Adipocyte (in vitro differentiated cells): ENCODE measurements at places on chromosomes 2 and 18.
A peak's percentile ranks its signal among the peaks of the same experiment; 100 is the strongest.

DNA sequence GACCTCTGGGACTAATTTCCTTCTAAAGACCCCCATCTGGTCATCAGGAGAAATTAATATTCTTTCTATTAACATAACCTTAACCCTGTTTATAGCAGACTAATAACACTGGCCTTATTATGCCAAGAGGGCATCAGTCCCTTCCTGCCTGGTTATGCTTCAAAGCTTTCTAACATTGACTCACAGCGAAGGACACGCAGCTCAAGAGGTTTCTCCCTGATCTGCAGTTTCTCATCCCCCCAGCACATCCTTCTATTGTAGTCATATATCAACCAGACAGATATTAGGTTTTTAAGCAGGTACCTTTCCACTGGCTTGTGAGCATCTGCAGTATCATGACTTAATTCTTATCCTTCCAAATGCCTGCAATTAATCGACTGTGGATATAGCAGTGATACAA is 100.0 kb upstream of the CXCR4 start:
- no peak for DNase-seq

DNA sequence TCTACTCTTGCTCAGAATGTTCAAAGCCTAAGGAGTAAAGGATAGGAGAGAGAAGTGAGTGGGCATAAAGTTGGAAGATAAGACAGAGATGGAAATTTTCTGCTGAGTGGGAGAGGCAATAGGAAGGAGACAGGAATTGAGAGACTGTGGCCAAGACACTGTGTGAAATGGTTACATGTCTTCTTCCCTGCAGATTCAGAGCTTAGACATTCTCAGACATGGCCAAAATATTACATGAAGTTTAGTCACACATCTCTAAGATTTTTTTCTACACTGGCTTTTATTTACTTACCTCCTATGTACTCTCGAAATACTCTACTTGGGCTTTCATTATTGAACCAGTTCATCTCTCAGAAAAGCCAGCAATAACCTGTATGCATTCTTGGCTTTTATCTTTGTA is 363.0 kb upstream of the FANCL start:
- DNase-seq, result no peak

GRCh38 chr2:26980971-26981370 is 10.5 kb downstream of the MAPRE3 start:
- DNase-seq, result no peak

DNA sequence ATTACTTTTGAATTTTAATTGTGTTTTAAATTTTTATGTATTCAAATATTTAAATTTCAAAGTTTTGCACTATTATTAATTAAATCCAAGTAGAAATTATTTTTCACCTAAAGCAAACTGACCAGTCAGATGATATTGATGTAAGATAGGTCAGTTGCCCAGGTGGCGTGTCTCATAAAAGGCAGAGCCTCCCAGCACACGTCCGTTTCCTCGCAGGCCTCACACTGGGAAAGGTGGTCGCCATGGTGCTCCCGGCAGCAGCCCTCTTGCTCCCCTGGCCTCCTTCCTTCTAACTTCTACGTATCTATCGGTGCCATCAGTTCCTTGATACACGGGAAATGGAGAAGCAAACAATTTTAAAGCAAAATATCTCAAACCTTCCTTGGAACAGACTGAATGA is 516.8 kb downstream of the GALR1 start:
- DNase-seq, result no peak

DNA sequence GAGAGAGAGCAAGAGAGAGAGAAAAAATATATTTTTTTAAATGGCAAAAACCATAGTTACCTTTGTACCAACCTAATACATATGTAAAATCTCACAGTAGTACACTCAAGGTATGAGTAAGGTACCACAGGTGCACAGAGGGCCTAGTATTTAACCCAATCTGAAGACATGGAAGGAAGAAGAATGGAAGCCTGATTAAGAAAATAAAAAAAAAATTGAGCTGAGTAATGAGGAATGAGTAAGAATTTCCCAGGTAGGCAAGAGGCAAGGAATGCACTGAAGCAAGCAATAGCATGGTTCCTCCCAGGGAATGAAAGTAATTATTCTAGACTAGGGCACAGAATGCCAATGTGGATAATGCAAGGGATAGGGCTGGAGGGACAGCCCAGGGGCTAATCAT is 294.2 kb downstream of the FIGN start:
- DNase-seq, result no peak

- DNase-seq, result peak; percentile 41
Observed at GRCh38 chr2:75548036-75548573, 12.6 kb downstream of the EVA1A start.

DNA sequence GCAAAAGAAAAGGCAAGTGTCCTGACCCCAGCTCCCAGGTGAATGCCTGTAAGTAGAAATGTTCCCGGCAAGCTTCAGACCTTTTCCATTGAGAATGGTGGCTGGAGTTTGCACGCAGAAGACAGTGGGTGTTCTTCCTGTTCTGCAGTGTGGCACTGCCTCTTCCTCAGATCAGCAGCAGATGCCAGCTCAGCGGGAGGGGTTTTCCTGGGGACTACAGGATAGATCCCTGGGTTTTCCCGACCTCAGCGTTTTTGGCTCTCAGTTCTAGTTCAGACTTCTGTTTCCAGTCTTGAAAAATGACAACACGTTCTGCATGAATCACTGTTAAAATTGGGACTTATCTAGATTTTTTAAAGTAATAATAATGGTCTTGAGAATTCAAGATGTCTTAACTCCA is 39.2 kb downstream of the GRHL1 start:
- DNase-seq, result no peak

DNA sequence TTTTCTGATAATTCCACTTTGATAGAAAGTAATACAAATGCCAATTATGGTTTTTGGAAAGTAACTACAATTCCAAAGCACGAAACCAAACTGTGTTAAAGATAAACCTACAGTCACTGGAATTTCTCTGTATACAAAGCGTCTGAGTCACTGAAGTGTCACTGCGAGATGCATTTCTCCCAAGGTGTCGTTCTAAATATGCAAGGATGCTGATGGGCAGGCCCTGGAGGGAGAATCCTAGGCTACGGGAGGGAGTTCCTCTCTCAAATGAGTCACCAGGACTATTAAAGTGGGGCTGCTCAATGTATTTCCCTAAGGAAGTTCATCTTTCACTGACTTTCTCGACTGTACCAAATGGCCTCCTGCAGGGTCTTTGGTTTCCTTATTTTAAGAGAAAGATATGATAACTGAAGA is 163.8 kb upstream of the STK17B start:
- peak; percentile 69 for DNase-seq

GRCh38 chr18:28582724-28583123 is 405.8 kb upstream of the CDH2 start:
- DNase-seq, result no peak

- no peak for DNase-seq
Observed at GRCh38 chr2:236117861-236118269, 50.3 kb downstream of the GBX2 start.

- no peak for DNase-seq
Observed at GRCh38 chr2:109525836-109526235, 87.9 kb downstream of the SEPTIN10 start.

GRCh38 chr18:48004577-48004976 is 74.1 kb upstream of the SMAD2 start:
- no peak for DNase-seq

GRCh38 chr2:112520234-112520783 is 22.0 kb upstream of the POLR1B start:
- no peak for DNase-seq

GRCh38 chr2:123040506-123040905 is 984.6 kb upstream of the CNTNAP5 start:
- no peak for DNase-seq

DNA sequence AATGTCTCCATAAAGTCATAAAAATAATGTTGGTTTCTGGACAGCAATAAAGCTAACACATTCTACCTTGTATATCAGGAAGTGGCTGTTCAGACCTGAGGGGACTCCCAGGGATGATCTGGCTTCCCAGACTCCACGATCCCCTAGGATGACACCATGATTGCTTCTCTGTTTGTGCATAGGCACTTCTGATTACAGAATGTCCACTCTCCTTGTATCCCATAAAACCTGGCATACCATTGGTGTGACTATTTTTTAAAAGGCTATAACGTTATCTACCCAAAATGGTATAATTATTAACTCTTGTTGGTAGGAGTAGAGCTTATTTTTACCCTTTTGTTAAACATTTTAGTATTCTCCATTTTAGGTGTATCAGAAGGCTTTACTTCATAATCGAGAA is 57.1 kb downstream of the PTH2R start:
- no peak for DNase-seq

DNA sequence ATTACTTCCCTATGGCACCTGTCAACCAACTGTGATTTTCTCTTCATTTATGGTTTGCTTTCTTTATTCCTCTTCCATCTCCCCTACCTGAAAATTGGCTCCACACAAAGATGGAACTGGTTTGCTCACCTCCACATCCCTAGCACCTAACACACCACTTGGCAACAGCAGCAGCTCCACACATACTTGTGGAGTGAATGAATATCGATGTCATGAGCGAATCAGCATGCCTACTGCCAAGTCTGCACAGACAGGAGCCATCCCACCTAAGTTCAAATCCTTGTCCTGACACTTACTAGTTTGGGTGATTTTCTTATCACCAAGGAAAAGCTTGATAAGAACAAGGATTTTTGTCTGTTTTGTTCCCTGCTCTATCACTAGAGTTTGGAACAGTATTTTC is 191.4 kb upstream of the TMEM200C start:
- no peak for DNase-seq

DNA sequence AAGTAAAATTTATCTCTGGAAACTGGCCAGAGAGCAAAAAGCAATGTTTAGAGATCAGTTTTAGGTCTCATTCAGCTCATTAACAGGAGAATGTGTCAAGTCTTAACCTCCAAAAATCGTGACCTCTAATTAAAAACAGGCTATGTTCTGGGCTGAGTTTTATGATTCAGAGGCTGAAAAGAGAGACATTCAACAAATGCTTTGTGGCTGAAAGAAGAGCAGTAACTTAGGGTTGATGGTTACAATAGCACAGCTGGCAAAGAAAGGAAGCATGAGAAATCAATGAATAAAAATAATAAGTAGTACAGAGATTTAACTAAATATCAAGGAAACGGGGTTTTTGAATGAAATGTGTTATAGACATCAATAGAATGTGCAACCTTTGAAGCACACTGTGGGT is 13.1 kb downstream of the TGIF1 start:
- DNase-seq, result peak; percentile 64

DNA sequence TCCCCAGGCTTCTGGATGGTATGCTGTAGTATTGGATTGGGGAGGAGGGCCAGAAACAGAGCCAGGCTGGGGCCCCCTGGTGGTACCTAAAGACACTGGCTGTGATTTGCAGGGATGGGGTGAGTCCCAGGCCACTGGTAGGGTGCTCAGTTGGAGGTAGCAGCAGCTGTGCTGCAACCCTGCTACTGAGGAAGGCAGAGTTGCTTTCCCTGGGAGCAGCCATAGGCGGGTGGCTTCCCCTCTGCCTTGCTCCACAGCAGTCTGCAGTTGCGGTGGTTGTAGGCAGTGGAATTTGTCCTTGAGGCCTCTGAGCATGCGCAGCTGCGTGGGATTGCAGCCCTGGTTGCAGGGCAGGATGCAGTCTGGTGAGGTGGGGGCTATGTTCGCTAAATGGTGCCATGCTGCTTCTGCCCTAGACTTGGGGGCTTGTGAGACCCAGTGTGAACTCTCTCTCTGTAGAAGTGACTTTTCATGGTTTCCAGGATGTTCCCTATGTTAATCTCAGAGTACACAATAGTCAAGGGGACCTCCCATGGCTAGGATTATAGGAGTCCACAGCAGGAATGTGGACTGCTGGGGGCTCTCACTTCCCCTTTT is 443.5 kb downstream of the XIRP2 start:
- no peak for DNase-seq

DNA sequence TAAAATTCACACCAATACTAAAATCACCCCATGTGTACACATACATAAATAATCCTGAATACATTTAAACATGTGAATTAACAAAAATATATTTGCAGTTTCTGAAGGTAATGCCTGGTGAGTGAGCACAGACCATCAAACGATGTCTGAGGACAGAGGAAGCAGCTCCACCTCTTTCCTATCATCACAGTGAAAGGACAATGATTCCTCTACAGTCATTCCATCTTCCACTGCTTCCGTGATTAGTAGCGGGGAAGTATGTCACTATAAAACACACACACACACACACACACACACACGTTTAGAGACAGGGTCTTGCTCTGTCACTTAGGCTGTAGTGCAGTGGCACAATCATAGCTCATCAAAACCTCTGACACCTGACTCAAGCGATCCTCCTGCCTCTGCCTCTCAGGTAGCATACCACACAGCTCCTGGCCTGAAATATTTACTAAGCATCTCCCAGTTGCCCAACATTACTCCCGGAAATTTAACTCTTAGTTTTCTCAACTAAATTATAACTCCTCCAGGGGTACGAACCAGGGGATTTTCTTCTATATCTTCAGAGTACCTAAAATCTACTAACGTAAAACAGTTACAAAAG is 12.8 kb downstream of the FAM210A start:
- no peak for DNase-seq

DNA sequence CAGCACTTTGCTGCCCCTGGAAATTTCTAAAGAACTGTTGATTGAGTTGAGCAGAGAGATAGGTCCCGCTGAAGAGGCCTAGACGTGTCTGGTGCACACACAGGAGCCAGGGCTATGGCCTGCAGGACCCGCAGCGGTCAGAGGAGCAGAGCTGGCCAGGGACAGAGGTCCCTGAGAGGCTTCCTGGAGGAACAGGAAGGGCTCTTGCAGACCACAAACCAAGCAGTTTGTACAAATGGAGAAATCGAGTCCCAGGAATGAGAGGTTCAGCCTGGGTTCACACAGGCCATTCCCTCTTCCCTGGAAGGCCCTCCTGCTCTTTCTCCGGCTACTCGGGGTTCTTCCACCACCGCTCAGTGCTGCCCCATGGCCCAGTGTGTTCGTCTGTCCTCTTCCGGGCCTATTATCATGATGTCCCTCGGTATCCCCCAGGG is 1.2 kb upstream of the BIN1 start:
- no peak for DNase-seq

GRCh38 chr2:32064713-32065112 is 1.4 kb downstream of the SPAST start:
- peak; percentile 28 for DNase-seq

GRCh38 chr2:86031151-86031550 is 74.5 kb downstream of the POLR1A start:
- DNase-seq, result no peak

- peak; percentile 84 for DNase-seq
Observed at GRCh38 chr2:47058003-47058931, 96.8 kb downstream of the STPG4 start.

DNA sequence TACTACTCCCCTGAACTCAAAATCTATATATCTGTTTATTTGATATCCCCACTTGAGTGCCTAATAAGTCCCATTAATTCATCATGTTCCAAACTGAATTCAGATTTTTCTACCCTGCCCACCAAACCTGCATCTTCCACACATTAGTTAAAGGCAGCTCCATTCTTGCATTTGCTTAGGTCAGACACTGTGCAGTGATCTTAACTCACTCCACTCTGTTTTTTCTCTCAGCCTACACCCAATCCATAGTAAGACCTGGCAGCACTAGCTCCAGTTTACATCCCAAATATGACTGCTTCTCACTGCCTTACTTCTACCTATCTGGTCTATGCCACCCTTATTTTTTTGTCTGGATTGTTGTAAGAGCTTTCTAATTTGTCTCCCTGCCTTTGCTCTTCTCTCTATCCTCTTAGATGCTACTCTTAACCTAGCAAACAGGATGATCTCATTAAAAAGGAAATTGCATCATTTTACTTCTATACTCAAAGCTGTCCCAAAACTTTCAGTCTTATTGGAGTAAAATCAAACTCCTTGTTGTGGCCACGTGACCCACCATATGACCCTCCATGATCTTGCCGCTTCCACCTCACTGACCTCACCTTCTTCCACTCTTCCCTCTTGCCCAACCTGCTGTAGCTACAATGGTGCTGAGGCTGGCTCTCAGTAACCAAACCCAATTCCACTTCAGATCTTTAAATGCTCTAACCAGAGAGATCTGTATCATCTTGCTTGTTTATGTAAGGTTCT is 274.9 kb upstream of the FANCL start:
- no peak for DNase-seq
